ENCODE measurements at places on chromosomes 12 and 14.

DNA sequence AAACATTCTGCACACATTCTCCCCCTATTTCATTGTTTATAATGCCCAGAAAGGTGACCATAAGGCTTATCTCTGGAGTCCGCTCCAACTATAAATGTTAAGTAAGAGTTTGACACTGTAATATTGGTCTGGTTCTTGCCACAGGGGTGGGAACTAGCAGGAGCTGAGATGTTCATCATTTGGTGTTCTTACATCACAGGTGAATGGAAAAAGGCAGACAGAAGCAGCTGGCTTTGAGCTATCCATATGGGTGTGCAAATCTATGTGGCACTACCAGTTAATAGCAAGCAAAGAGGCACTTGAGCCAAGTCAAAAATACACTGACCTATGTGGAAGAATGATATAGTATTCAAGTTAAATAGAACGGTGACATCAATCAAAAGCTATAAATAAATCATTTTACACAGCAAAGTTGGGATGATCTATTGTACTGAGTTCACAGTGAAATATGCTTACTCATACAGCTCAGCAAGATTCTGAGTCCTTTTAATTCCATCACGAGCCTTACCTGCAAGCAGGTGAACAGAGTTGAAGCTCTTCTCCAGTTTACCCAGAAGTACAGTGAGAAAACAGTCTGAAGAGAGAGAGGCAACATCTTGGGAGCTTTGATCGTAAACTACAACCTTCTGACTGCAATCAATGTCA, 43.2 kb downstream of the DUSP16 start:
- DNase-seq = no peak

- no peak for DNase-seq
These were observed 55.8 kb upstream of the CCDC175 start for GRCh38 chr14:59632381-59632780.

- no peak for DNase-seq
These were observed 45.3 kb downstream of the IQSEC3 start for GRCh38 chr12:111699-112493.

GRCh38 chr14:33210311-33210710, 271.6 kb downstream of the NPAS3 start:
- no peak for DNase-seq

DNA sequence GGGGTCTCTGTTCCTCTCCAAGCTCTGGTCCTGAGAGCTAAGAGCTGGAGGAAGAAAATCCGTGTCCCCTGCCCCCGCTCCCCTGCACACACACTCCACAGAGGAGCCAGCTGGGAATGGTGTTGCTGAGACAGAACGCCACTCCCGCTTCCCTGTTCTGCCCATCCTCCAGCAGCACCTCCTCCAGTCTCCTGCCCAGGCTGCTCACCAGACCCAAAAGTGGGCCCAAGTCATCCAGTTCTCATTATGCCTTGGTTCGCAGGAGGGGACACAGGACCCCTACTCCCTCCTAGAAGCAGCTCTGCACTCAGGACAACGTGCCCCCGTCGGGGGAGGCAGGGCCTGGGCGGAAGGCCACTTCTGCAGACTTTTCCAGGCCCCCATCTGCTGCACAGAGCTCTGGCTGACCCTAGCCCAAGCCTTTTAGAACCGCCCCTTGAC, 830 bp upstream of the TRMT61A start:
- DNase-seq = no peak

GRCh38 chr14:99318091-99318958, 46.3 kb upstream of the BCL11B start:
- no peak for DNase-seq

- DNase-seq = no peak
These were observed 4.2 kb upstream of the SLC8A3 start for GRCh38 chr14:70192915-70193314.

DNA sequence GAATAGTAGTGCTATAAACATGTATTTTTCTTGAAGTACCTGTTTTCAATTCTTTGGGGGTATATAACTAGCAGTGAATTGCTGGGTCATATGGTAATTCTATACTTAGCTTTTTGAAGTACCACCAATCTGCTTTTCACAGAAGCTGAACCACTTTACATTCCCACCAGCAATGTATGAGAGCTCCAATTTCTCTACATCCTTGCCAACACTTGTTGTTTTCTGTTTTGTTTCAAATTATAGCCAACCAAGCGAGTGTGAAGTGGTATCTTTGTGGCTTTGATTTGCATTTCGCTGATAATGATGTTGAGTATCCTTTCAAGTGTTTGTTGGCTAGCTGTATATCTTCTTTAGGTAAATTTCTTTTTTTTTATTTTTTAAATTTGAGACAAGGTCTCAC, 95.7 kb downstream of the PAPLN start:
- DNase-seq = no peak

GRCh38 chr12:57896434-57897201, 44.7 kb upstream of the ATP23 start:
- no peak for DNase-seq

- peak; percentile 56 for DNase-seq
These were observed 471 bp downstream of the XPOT start for GRCh38 chr12:64404470-64405256.

Measured in HS-5 (cell line).